G401 (cell line): ENCODE measurements at places on chromosomes 3 and 15. TPM values are rescaled to one million over a fixed set of nuclear protein-coding genes. Genes with fewer than 3 reads are reported as not detected.

The CLDND1 gene
- 25.6 and 27.2 TPM in 2 replicates for total RNA-seq

The TTLL13 gene
- total RNA-seq, result not detected in 2 replicates

The CCRL2 gene
- 0.98 and 3.2 TPM in 2 replicates for total RNA-seq

The C3orf85 gene
- total RNA-seq, result not detected in 2 replicates

The TRA2B gene
- 176 and 232 TPM in 2 replicates for total RNA-seq

The IL5RA gene
- total RNA-seq, result not detected in 2 replicates

The ROPN1B gene
- not detected in 2 replicates for total RNA-seq

The SOX2 gene
- not detected in 2 replicates for total RNA-seq

The ZPLD1 gene
- total RNA-seq, result not detected in 2 replicates

The AP3B2 gene
- 3.1 and 5.3 TPM in 2 replicates for total RNA-seq

The SEMA3B gene
- total RNA-seq, result 68.1 and 81.8 TPM in 2 replicates

The PCSK6 gene
- total RNA-seq, result 0.06 and 0.37 TPM in 2 replicates

The HRG gene
- total RNA-seq, result not detected in 2 replicates

The XRN1 gene
- total RNA-seq, result 3.9 and 7.7 TPM in 2 replicates

The IGSF11 gene
- not detected in 2 replicates for total RNA-seq

The ARNT2 gene
- total RNA-seq, result not detected in 2 replicates

The IFT122 gene
- 14.6 and 19.9 TPM in 2 replicates for total RNA-seq

The SLC33A1 gene
- total RNA-seq, result 19.7 TPM in 2 replicates

The ITPKA gene
- total RNA-seq, result 12.4 and 20.0 TPM in 2 replicates

The ARID3B gene
- total RNA-seq, result 91.6 and 92.3 TPM in 2 replicates

The ASB14 gene
- total RNA-seq, result not detected in 2 replicates

The CNTN3 gene
- total RNA-seq, result not detected in 2 replicates

The POLQ gene
- total RNA-seq, result 2.3 and 11.6 TPM in 2 replicates

The IP6K2 gene
- total RNA-seq, result 105 and 114 TPM in 2 replicates

The TMEM44 gene
- total RNA-seq, result 6.5 and 7.3 TPM in 2 replicates

The CLSTN2 gene
- total RNA-seq, result 4.9 and 5.2 TPM in 2 replicates

The GCNT3 gene
- not detected in 2 replicates for total RNA-seq

The SKOR1 gene
- total RNA-seq, result 4.9 and 7.1 TPM in 2 replicates

The DAZL gene
- not detected in 2 replicates for total RNA-seq

The MED12L gene
- total RNA-seq, result not detected in 2 replicates

The LHFPL4 gene
- total RNA-seq, result not detected in 2 replicates

The NXPE3 gene
- 12.3 and 13.9 TPM in 2 replicates for total RNA-seq

The GPR160 gene
- total RNA-seq, result 4.2 and 8.9 TPM in 2 replicates

The C15orf62 gene
- total RNA-seq, result 3.1 and 4.0 TPM in 2 replicates

The SPTSSB gene
- not detected in 2 replicates for total RNA-seq

The CNTN6 gene
- not detected in 2 replicates for total RNA-seq

The PDE12 gene
- 16.7 and 18.4 TPM in 2 replicates for total RNA-seq

The CHRNA3 gene
- total RNA-seq, result 0.24 and 0.37 TPM in 2 replicates

The DTX3L gene
- 4.9 and 5.3 TPM in 2 replicates for total RNA-seq

The OR5H2 gene
- total RNA-seq, result not detected in 2 replicates

The VIPR1 gene
- 0.14 TPM in 1 of 2 replicates, not detected in the other for total RNA-seq

The KLHDC8B gene
- total RNA-seq, result 20.0 and 30.9 TPM in 2 replicates

The LOXL1 gene
- 77.4 and 117 TPM in 2 replicates for total RNA-seq

The CCDC13 gene
- 1.4 and 3.3 TPM in 2 replicates for total RNA-seq

The MAGI1 gene
- total RNA-seq, result 7.7 and 11.0 TPM in 2 replicates

The LRRIQ4 gene
- total RNA-seq, result not detected in 2 replicates

The SIDT1 gene
- total RNA-seq, result not detected in 2 replicates

The PROK2 gene
- total RNA-seq, result not detected in 2 replicates

The KBTBD13 gene
- 0.37 TPM in 1 of 2 replicates, not detected in the other for total RNA-seq

The PLSCR4 gene
- not detected in 2 replicates for total RNA-seq

The TTC23 gene
- 22.6 and 31.5 TPM in 2 replicates for total RNA-seq
